ENCODE measurements at places on chromosomes 7 and 10.

GRCh38 chr7:139767561-139767982, 10.2 kb downstream of the HIPK2 start:
- DNase-seq: no peak

DNA sequence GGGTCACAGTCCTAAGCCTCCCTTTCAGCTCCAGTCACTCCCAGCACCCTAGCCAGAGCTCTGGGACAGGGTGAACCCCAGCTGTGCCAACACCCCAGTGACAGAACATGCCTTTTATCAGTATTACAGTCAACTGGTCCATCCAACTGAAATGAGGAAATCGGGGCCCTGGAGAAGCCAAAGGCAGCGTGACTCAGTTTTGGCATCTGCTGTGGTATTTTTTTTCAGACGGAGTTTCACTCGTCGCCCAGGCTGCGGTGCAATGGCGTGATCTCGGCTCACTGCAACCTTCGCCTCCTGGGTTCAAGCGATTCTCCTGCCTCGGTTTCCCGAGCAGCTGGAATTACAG, 3.4 kb upstream of the CLDN15 start:
- DNase-seq: no peak

GRCh38 chr7:78234634-78235033, 436.1 kb downstream of the PHTF2 start:
- no peak for DNase-seq

DNA sequence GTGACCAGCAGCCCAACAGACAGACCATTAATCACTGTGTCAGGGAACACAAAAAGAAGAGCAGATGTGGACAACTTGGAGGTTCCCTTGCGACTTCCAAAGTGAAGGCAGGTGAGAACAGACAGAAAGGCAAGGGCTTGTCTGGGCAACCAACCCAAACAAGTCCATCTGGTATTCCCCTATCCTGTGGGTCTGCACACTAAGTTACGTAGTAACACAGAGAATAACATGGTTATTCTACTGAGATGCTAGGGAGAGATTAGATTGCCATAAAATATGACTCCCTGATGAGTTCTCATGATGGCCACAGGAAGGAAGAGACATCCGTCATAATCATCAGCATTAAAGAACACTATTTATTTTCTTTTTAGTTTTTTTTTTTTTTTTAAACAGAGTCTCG, 252.2 kb downstream of the CALN1 start:
- DNase-seq: no peak

DNA sequence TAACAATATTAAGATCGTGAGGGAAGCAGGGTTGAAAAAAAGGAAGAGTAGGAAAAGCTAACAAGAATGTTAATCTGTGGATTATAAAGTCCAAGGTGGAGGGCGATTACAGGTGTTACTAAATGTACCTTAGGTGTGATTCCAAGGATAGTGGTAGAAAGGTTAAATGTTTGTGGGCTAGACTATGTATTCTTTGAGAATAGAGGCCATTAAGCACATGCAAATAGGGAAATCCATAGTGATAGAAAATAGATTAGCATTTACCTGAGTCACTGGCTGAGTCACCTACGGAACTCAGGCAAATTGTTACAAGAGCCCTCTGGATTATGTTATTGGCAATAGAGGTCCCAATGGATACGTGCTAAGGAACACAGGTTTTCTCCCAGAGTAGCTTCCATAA, 9.0 kb downstream of the MGAM2 start:
- DNase-seq: no peak

DNA sequence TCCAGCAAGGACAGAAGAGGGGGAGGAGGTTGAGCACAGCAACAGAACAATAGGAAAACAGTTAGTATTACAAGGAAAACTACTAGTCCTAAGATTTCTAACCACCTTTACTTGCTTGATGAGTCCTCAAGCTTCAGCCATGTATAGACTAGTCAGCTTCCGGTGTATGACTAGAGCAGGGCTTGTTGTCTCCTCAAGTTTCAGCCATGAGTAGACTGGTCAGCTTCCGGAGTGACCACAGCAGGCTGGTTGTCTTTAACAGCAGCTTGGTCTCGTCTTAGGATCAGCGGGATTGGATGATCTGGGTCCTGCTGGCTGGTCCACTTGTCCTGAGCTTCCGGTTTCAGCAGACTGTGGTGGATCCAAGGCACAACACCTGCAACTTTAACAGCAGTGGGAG, 10.6 kb upstream of the ZNF239 start:
- no peak for DNase-seq

GRCh38 chr10:47361293-47361692, 13.1 kb downstream of the RBP3 start:
- no peak for DNase-seq

- no peak for DNase-seq
Measured at GRCh38 chr10:4983615-4984216, 19.9 kb downstream of the AKR1C2 start.

DNA sequence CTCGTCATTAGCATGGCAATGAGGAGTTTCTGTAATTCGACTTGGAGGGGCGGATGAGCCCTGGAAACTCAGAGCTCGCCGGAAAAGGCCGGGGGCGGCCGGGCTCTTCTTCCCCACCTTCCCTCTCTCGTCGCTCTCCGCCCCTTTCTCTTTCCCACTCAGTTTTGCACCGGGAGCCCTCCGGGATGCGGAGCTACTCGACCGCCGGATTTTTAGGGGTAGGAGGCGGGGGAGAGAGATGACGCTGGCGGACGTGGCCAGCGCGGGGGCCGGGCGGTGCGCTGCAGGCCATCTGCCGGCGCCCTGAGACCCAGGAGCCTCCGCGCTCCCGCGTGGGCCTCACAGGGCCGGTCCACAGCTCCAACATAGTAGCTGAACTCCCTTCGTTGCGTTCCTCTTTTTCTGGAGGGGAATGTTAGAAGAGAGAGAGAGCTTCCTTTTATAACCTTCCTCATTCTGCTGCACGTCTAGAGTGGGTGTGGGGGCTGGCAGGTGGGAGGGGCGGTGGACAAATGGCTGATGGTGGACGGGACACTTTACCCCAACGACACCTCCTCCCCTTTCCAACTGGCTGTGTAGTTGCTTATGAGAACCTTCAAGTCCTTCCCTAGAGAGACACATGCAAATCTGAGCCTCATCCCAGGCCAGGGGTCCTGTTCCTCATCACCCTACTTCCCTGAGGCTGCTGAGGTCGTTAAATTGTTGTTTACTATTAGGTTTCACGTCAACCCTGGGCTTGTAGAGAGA, 1.1 kb upstream of the HOXA1 start:
- DNase-seq: no peak

DNA sequence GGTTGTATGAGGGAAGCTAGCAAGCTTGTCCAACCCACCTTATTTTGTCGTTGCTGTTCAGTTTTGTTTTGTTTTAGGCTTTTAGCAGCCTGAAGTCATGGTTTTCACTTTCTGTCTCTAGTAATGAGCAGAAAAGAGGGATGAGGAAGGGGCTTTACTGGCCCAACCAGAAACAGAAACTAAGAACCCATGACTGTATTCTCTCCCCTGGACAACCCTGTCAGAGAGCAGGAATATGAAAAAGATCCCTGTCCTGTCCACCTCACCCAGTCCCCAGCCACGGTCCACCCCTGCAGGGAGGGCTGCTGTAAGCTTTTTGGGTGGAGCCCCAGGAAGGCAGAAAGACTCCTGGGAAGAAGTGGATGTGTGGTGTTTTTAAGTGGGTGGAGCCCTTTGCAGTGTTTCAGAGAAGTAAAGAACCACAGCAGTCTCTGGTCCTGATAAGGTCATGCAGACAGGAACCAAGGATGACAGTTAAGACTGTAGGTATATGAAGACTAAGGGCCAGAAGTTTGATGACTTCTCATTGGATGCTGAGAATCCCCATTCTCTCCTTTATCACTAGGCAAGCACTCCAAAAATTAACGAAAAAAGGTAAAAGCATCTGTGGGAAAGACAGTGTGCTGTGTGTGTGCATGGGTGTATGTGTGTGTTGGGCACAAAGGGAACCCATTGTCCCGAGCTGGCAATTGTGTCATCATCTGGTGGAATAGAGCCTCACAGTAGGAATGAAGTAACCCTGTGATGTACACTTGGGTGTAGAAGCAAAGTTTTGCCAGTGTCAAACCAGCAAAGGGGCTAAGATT, 13.8 kb downstream of the MRPL32 start:
- DNase-seq: no peak

GRCh38 chr7:149735181-149735602, 38.2 kb downstream of the ZNF467 start:
- no peak for DNase-seq

DNA sequence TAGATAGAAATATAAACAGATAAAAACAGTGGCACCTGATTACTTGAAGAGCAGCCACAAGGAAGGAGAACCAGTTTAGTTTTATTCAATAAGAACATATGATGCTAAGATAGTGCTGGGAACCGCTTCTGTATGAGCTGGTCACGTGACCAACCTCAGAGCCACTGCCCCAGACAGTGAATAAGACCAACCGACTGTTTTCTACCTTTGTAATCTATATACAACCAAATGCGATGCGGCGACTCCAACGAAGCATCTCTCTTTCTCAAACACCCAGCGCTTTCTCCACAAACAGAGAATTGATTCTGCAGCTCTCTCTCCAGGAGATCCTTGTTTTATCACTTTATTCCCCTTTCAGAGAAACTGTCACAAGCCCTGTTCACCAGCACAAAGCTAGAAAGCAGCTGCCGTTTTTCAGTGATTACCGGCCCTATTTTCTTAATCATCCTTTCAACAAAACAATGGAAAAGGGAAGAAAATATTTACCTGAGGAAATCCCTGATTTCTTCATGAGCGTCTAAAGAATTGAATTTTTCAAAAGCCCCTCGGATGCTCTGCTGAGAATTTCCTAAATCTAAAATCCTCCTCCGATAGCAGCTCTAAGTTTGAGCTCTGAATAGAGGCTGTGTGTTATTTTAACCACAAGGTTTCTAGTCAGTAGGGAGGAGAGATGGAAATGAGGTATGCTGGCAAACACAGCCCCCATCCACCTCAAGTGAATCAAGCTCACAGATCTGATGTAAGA, 55.7 kb upstream of the JCAD start:
- no peak for DNase-seq

DNA sequence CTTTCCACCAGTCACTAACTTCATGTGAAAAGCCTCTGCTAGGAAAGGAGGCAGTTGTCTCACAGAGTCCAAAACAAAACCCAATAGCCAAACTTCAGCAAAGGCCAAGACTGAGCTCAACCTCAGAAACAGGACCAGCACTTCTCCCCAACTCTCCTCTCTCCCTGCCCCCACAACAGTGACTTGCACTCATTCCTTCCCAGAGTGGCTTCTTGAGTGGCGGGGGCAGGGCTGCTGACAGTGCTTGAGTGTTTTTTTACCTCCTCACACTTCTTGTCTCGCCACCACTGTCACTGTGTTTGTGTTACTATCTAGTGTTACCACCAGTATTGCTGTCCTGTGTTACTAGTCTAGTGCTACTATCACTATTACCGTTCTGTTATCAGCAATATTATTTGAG, 206.8 kb downstream of the KLF6 start:
- no peak for DNase-seq

DNA sequence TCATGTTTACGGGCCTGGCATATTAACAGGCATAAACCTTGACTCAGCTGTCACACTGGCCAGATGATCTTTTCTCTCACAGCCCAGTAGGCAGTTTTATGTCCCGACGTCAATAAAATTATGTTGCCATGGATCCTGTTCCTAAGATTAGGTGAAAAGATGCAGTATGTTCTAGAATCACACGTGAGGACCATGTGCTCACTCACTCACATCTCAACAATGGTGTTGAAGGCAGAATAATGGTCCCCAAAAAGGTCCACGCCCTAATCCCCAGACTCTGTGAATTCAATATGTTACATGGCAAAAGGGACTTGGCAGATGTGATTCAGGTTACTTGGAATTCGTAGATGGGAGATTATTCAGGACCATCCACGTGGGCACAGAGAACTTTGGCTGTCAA, 3.5 kb downstream of the DOCK1 start:
- no peak for DNase-seq

- no peak for DNase-seq
Measured at GRCh38 chr7:30970074-30970473, 6.3 kb downstream of the GHRHR start.

DNA sequence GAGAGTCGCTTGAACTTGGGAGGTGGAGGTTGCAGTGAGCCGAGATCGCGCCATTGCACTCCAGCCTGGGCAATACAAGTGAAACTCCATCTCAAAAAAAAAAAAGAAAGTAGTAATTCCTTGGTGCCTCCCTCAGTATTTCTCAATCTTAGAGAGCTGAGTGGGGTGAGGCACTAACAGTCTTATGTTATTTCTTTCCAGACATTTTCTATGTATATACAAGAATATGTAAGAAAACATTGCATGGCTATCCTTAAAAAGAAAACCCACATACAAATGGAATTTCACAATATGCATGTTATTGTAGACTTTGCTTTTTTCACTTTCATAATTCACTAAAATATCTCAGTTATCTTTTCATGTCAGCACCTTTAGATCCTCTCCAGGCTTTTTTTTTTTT, 13.6 kb upstream of the SLF2 start:
- DNase-seq: no peak

- no peak for DNase-seq
Measured at GRCh38 chr10:6191147-6191546, 11.6 kb upstream of the PFKFB3 start.

DNA sequence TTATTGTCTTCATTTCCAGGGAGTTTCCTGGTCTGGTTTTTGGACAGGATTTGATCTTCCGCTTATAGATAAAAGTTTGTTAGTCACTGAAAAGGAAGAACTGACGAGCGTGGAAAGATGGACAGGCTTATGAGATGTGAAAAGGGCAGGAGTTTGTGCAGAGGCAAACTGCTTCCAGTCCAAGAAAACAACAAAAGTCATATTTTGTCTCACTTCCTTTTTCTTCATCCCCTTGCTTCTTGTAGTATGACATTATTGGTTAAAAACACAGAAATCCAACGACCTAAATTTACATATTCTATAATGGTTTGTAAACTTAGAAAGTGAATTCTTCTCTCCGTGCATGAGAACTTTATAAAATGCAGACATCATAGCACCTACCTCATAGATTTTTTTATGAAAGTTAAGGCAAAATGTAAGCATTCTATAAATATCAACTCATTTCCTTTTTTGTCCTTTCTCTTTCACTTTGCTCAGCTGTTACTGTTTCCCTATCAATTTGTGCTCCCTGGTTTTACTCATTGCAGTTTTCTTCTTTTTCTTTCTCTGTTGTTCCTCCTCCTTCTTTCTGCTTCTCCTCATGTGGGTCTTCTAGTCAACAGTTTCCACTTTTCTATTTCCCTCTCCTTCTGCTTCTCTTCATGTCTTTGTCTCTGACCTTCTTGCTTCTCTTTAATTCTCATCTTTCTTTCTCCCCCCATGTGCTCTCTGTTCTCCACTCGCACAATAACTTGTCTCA, 370.2 kb downstream of the ARL4A start:
- no peak for DNase-seq

GRCh38 chr10:128055061-128055868, 71.0 kb downstream of the MKI67 start:
- DNase-seq: no peak

GRCh38 chr7:69696054-69696591, 97.8 kb downstream of the AUTS2 start:
- no peak for DNase-seq

GRCh38 chr7:24783698-24784097, 26.4 kb upstream of the GSDME start:
- DNase-seq: no peak

GRCh38 chr7:17362439-17363105, 64.1 kb downstream of the AHR start:
- no peak for DNase-seq
